ENCODE measurements at places on chromosomes 7 and 10.

GRCh38 chr7:68846811-68847325 lies 751.4 kb upstream of the AUTS2 start:
- no peak for DNase-seq

GRCh38 chr10:20631229-20631628 lies 265.9 kb downstream of the NEBL start:
- no peak for DNase-seq

DNA sequence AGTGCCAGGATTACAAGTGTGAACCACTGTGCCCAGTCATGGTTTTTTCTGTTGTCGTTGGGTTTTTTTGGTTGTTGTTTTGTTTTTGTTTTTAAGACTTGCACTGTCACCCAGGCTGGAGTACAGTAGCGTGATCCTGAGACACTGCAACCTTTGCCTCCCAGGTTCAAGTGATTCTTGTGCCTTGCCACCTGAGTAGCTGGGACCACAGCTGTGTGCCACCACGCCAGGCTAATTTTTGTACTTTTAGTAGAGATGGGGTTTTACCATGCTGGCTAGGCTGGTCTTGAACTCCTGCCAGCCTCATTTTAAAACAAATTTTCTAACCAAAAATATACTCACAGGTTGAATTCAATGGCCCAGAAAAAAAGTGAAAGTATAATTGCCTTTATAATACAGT lies 174.1 kb downstream of the AHR start:
- no peak for DNase-seq

GRCh38 chr10:47009215-47009838 lies 98.1 kb downstream of the PTPN20 start:
- DNase-seq: no peak

GRCh38 chr7:129610709-129611245 lies 743 bp upstream of the NRF1 start:
- DNase-seq: no peak

DNA sequence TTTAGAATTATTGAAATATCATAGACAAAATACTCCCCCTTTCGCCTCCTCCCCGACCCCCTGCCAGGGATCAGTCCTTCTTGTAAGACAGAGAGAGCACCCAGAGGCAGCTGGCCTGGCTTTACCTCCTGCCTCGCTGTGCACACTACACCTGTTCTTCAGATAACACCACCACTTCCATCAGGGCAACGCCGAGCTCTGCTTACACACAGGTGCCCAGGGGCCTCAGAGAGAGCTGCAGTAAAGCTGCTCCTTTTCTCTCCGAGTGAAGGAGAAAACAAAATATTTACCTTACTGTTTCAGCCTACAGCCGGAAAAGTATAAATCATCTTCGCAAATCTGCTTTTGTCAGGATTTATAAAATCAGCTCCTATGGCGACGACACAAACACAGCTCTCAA lies 80.7 kb downstream of the HIPK2 start:
- DNase-seq: no peak
